NCI-H2227 treated with DMSO at 0.1 percent for 48 hours (cell line): ENCODE measurements at places on chromosomes 16 and 17.

- no peak for DNase-seq
Measured at GRCh38 chr17:6713130-6713917, at the start of gene SLC13A5. TSS of gene SLC13A5 (minus strand) at chr17:6713369. CDS start at chr17:6713333, 36 bp downstream.

- DNase-seq = no peak
Measured at GRCh38 chr16:5575646-5576245, 478.2 kb upstream of the EEF2KMT start.

- DNase-seq = no peak
Measured at GRCh38 chr16:76970087-76970744, 220.8 kb upstream of the MON1B start.

- no peak for DNase-seq
Measured at GRCh38 chr17:31521632-31522283, 130.3 kb downstream of the RAB11FIP4 start.

GRCh38 chr17:48498164-48498850, 32.5 kb downstream of the HOXB1 start:
- DNase-seq = no peak

GRCh38 chr17:11144358-11145233, 96.4 kb upstream of the SHISA6 start:
- DNase-seq = no peak

DNA sequence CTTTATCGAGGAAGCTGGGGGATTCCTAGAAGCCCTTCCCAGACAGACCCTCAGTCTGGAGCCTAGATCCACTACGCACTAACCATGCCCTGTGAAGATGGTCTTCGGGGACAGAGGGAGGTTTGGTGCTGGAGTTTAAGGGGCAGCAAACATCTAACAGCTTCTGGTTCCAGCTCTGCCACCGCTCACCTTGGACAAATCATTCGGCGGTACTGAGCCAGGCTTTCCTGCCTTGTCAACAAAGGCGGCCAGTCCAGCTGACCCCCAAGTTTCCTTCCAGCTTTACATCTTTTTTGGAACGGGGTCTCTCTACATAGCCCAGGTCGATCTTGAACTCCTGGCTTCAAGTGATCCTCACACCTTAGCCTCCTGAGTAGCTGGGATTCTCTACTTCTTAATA, 369 bp upstream of the GJD3 start:
- no peak for DNase-seq

DNA sequence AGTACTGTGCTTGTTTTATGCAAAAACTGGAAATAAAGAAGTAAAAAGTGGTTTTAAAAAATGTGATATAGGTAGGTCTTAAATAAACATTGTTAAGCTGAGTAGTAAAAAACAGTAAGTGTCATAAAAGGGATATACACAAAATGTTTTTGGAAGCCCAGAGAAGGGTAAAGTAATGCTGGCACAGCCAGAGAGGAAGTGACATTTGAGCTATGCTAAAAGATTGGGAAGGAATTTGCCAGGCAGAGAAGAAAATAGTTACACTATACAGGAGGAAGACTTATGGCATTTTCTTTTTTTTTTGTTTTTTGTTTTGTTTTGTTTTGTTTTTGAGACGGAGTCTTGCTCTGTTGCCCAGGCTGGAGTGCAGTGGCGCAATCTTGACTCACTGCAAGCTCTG, 40.8 kb upstream of the TAOK1 start:
- DNase-seq = no peak

GRCh38 chr17:78110363-78111015, 18.1 kb downstream of the TMC6 start:
- peak; percentile 15 for DNase-seq

- no peak for DNase-seq
Measured at GRCh38 chr17:82434216-82434565, 15.8 kb upstream of the OGFOD3 start.

GRCh38 chr16:24071666-24072360, 184.3 kb upstream of the CACNG3 start:
- no peak for DNase-seq

DNA sequence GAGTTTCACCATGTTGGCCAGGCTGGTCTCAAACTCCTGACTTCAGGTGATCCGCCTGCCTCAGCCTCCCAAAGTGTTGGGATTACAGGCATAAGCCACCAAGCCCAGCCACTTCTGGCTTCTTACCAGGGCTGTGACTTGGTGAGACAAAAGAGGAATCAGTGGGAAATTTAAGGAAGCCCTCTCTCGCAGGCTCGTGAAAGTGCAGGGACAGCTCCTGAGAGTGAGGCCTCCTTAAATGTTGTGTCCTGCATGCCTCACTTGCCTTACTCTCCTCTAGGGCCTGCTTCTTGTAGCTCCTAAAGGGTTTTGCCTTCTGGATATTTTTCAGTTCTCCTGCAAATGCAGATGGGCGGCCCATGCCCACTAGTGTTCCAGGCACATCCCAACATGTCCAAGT, 5.2 kb downstream of the AHSP start:
- no peak for DNase-seq

GRCh38 chr16:87383505-87384161, at the start of gene FBXO31:
TSS of gene FBXO31 (minus strand) at chr16:87383776. CDS start at chr16:87383744, 32 bp downstream.
- peak; percentile 75 for DNase-seq

GRCh38 chr16:27779641-27780164, 229.8 kb downstream of the KATNIP start:
- peak; percentile 42 for DNase-seq

DNA sequence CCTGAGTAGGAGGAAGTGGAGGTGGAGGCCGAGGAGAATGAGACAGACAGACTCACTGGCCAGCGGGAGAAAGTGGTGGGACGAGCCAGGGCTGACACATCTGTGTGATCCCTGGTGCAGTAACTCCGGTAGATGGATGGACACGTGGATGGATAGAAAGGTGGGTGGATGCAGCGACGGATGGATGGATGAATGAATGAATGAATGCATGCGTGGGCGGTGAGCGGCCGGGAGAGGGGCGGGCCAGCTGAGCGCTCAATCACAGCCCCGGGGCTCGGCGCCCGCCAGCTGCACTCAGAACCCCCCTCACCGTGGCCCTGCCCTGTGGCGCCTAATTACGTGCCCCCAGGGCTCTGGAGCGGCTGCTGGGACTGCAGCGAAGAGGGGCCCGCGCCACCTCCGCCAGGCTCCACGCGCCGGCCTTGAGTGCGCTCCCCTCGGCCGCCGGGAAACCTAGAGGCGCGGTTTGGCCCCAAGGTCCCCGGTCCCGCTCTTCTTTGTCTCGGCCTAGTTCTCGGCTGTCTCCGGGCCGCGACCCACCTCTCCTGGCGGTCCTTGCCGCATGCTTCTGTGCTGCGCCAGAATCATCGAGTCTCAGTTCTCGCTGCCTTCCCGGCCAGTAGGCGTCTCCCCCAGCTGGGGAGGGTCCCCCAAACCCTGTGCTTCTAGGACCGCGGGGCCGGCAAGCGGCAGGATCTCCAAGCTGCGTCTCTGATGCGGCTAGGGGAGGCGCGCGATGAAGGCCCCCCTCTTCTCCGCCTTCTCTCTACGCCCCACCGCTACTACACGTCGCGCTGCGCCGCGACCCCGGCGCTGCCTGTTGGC, 41.0 kb downstream of the RAI1 start:
- DNase-seq = no peak

GRCh38 chr16:20853981-20854620, 46.1 kb downstream of the DCUN1D3 start:
- DNase-seq = no peak

GRCh38 chr16:12675852-12676251, 127.8 kb downstream of the CPPED1 start:
- DNase-seq = no peak

DNA sequence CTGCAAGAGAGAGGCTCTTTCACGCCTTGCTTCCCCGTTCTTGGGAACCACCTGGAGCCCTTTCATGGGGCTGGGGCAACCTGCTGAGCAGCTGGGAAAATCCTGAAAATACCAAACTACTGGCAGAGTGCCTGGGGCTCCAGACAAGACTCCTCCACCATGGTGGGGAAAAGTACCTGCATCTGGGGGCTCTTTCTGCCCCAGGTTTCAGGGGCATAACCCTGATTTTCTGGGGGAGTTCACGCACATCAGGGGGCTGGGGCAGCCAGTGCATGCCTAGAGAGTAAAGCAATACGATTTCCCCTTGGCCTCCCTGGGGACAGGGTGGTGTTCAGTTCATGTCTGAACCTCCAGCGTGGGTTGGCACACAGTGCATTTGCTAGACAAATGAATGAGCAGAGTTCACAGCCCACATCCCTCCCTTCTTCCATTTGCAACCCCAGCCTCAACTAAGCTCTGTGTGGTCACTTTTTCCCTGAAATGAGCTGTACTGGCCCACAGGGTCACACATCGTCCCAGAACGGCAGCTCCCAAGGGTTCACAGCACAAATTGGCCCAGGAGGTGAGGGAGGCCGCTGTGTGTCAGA, 5.2 kb upstream of the CDC42EP4 start:
- DNase-seq = no peak

DNA sequence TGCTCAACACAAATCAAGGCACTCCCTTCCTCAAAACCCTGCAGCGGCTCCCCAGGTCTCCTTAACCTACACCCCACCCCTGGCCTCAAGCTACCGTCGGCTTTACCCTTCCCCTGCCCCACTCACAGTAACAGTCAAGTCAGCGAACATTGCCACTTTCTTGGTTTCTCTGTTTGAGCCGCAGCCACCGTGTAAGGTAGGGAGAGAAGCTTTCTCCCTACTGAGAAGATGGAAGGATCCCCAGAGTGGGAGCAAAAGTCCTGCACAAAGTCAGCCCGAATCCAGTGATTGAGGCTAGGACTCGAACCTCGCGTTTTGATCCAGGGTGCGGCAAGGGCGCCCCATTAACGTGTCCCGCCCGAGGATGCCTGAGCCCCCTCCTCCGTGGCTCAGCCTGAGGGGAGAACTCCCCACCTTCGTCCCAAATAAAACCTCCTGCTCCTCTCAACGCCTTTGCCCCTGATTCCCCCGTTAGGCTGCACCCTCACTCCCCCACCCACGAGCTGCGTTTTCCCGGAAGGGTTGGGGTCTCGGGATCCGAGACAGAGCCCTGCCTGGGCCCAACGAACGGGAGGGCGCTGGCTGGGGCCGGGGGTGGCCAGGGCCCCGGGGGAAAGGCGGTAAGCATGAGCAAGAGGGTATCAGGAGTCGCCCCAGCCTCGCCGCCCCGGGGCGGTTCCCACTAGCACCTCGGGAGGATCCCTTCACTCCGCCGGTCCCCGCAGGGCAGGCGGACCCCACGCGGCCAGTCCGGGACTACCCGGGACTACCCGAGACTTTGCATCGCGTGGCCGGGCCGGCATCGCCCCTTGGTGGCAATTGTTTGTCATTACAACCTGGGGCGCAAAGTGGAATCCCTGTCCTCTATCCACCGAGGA, 9.9 kb upstream of the NAGS start:
- no peak for DNase-seq

- DNase-seq = peak; percentile 38
Measured at GRCh38 chr17:48748718-48749566, 20.4 kb upstream of the HOXB13 start.

DNA sequence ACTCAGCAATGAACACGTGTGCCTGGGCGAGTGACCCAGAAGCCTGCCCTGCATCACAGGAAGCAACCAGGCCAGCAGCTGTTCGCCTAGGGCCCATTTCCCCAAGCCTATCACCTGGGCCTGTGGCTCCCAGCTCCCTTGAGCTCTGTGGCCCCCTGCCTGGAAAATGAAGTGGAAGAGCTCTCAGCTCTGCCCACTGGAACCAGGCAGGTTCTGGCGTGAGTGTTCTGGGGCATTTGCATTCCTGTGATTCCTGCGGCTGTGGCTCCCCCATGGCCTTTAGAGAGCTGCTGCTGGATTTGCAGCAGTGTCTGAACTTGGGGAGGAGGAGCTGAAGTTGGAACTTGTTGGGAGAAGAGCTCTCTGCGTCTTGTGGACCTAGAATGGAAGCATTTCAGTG, 22.8 kb downstream of the PGS1 start:
- no peak for DNase-seq

- no peak for DNase-seq
Measured at GRCh38 chr17:68103148-68103547, 67.6 kb downstream of the KPNA2 start.

GRCh38 chr17:83191388-83192160, 112.2 kb downstream of the METRNL start:
- no peak for DNase-seq

DNA sequence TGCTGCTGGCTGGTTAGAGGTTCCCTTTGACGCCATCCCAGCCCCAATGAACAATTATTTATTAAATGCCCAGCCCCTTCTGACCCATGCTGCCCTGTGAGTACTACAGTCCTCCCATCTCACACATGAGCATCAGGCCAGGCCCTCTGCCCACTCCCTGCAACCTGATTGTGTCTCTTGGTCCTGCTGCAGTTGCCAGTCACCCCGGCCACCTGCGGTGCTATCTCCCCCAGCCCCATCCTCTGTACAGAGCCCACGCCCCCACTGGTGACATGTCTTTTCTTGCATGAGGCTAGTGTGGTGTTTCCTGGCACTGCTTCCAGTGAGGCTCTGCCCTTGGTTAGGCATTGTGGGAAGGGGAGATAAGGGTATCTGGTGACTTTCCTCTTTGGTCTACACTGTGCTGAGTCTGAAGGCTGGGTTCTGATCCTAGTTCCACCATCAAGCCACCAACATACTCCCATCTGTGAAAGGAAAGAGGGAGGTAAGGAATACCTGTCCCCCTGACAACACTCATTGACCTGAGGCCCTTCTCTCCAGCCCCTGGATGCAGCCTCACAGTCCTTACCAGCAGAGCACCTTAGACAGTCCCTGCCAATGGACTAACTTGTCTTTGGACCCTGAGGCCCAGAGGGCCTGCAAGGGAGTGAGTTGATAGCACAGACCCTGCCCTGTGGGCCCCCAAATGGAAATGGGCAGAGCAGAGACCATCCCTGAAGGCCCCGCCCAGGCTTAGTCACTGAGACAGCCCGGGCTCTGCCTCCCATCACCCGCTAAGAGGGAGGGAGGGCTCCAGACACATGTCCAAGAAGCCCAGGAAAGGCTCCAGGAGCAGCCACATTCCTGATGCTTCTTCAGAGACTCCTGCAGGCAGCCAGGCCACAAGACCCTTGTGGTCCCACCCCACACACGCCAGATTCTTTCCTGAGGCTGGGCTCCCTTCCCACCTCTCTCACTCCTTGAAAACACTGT, 11.3 kb downstream of the CX3CL1 start:
- DNase-seq = no peak

GRCh38 chr16:25875956-25876598, 184.3 kb downstream of the HS3ST4 start:
- no peak for DNase-seq

DNA sequence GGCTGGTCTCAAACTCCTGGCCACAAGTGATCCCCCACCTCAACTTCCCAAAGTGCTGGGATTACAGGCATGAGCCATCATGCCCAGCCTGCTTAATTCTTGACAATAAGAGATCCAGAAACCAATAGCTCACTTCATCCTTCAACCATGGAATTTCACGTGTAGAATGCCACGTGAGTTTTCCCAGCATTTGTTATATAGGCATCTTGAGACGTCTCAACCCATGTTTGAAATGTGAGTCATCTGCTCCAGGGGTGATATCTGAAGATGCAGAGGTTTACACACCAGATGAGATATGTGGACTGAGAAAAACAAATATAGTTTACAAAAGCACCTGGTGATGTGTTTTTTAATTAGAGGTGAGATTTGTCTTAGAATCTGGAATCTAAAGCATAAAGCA, 7.1 kb downstream of the TEKT3 start:
- no peak for DNase-seq

- no peak for DNase-seq
Measured at GRCh38 chr17:6505425-6506142, 50.8 kb downstream of the PITPNM3 start.
